ENCODE measurements at places on chromosomes 7 and 10. TPM values are rescaled to one million over a fixed set of nuclear protein-coding genes. Genes with fewer than 3 reads are reported as not detected.

The SSMEM1 gene
- not detected for polyA plus RNA-seq

The NXPH1 gene
- polyA plus RNA-seq: not detected

GRCh38 chr10:30542001-30542894 lies 87.3 kb downstream of the LYZL2 start:
- DNase-seq: no peak

DNA sequence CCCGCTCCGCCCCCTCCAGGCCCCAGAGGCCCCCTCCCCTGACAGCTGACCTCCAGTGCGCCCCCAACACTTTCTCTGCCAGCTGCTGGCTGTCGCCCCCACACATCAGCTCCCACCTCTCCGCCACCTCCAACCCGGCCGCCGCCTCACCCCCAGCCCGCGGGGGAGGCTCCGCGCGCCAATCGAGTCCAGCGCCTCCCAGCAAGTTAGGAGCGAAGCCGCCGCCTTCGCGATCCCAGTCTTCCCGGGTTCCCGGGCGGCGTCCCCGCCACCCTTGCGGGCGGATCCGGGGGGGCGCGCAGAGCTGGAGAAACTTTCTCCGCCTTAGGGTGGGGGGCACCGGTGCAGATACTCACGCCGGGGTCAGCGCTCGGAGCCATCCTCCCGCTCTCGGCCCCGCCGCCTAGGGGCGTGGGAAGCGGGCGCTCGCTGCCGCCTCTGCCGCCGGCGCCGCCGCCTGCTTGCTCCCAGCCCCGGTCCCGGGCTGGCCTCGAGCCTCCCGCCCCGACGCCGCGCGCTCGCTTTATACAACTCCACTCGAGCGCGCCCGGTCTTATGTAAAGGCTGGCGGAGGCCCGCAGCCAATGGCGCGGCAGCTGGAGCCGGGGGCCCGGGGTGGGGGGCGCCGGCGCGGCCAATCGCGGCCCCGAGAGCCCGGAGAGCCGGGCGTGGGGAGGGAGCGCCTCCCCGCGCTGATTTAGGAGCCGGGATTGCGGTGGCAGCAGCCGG lies at the start of gene CRTAC1:
TSS of gene CRTAC1 (minus strand) at position 529 of the 729 bp plus-strand sequence. CDS start at position 380, 149 bp downstream.
- DNase-seq: peak; percentile 58

- DNase-seq: no peak
These were observed 37.5 kb upstream of the DPYSL4 start for GRCh38 chr10:132149271-132149670.

DNA sequence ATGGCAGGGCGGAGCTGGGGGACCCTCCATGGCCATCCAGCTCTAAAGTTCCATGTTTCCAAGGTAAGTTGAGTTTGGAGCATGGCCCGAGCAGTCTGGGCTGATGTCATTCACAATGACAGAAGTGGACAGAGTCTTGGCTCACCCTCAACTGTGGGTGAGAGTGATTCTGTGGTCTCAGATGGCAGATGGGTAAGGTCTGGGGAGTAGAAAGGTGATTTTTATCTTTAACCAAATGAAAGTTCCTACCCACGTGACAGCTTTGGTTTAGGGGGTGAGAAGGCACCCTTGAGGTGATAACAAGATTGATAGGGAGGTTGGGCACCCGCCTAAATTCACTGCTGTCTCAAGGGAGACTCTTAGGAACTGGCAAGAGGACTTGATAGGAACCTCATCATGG lies 57.6 kb upstream of the PDZD8 start:
- no peak for DNase-seq

The PSPH gene
- 35.6 TPM for polyA plus RNA-seq

- no peak for DNase-seq
These were observed 133.8 kb upstream of the PFKP start for GRCh38 chr10:2933519-2933918.

The GHITM gene
- 205 TPM for polyA plus RNA-seq

- DNase-seq: no peak
These were observed 103.0 kb downstream of the TCF7L2 start for GRCh38 chr10:113053091-113053490.

- peak; percentile 28 for DNase-seq
These were observed 13.7 kb upstream of the KBTBD2 start for GRCh38 chr7:32905175-32905662.

GRCh38 chr10:123769647-123770046 lies 103.5 kb downstream of the GPR26 start:
- DNase-seq: no peak

- no peak for DNase-seq
These were observed 54.3 kb downstream of the EGFR start for GRCh38 chr7:55073051-55073511.

GRCh38 chr10:48782386-48782785 lies 97.7 kb downstream of the WDFY4 start:
- no peak for DNase-seq

GRCh38 chr7:101531726-101532357 lies 97.3 kb downstream of the MYL10 start:
- DNase-seq: no peak
